ENCODE measurements at places on chromosomes 12 and 14.

GRCh38 chr14:31955936-31956579, 121.0 kb upstream of the ARHGAP5 start:
- no peak for DNase-seq

GRCh38 chr12:112401054-112401453, 8.4 kb downstream of the RPL6 start:
- no peak for DNase-seq

GRCh38 chr12:118288174-118288573, 84.5 kb downstream of the TAOK3 start:
- no peak for DNase-seq

DNA sequence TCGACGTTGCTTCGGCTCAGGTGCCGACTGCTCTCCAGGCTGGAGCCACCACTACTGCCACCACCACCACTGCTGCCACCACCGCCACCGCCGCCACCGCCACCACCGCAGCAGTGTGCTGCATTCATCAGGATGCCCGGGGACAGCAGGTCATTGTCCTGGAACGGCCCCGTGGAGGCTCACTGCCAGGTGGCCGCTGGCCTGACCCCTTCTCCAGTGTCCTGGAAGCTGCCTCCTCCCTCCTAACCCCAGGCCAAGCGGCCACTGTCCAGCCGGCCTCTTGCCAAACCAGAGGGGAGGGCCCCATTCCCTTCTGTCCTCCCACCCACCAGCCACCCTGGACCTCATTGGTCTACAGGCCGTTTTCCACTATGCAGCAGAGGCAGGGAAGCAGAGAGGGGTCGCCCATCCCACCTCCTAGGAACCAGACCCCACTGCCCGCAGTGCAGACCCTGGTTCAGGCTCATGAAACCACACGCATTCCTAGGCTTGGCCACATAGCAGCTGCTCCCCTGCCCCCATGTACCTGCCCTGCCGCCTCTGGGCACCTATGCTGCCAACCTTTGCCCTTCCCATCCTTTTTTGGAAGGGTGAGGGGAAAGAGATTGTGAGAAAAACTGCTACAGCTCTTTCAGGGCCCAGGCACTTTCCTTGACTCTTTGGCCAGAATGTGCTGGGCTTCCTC, 15.2 kb downstream of the ARL6IP4 start:
- no peak for DNase-seq

DNA sequence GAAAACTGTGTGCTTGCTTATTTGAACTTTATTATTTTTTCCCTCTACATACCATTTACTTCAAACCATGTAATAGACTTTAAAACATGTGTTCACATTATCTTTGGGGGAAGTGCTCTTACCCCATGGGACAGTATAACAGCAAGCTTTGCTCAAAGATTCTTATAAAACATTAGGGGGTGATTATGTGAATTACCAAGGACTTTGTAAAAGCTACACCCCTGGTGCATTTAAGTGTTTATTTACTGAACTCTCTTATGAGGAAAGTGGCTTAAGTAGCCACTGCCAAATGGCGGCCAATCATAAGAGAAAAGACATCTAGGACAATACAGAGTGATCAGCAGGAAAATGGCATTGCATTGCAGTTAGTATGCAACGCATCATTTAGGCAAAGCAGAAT, 70.3 kb downstream of the CAPZA3 start:
- no peak for DNase-seq
